ENCODE measurements at places on chromosomes 16 and 17.

- no peak for DNase-seq
These were observed 12.2 kb upstream of the LONP2 start for GRCh38 chr16:48231727-48232492.

DNA sequence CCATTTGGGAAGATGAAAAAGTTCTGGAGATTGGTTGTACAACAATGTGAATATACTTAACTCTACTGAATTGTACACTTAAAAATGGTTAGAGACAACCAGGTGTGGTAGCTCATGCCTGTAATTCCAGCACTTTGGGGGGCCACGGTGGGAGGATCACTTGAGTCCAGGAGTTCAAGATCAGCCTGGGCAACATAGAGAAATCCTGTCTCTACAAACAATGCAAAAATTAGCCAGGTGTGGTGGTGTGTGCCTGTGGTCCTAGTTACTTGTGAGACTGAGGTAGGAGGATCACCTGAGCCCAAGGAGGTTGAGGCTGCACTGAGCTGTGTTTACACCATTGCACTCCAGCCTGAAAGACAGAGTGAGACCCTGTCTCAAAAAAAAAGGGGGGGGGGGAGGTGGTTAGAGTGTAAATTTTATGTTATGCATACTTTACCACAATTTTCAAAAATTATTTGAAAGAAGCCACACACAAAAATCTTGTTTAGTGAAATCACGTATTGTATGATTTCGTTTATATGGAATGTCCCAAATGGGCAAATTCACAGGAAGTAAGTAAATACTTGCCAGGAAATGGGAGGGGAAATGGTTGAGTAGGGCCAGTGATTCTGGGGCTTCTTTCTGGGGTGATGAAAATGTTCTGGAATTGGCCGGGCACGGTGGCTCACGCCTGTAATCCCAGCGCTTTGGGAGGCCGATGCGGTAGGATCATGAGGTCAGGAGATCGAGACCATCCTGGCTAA is 37.1 kb upstream of the AMZ2 start:
- no peak for DNase-seq

GRCh38 chr16:89089120-89089519 is 4.5 kb upstream of the ACSF3 start:
- DNase-seq: no peak

DNA sequence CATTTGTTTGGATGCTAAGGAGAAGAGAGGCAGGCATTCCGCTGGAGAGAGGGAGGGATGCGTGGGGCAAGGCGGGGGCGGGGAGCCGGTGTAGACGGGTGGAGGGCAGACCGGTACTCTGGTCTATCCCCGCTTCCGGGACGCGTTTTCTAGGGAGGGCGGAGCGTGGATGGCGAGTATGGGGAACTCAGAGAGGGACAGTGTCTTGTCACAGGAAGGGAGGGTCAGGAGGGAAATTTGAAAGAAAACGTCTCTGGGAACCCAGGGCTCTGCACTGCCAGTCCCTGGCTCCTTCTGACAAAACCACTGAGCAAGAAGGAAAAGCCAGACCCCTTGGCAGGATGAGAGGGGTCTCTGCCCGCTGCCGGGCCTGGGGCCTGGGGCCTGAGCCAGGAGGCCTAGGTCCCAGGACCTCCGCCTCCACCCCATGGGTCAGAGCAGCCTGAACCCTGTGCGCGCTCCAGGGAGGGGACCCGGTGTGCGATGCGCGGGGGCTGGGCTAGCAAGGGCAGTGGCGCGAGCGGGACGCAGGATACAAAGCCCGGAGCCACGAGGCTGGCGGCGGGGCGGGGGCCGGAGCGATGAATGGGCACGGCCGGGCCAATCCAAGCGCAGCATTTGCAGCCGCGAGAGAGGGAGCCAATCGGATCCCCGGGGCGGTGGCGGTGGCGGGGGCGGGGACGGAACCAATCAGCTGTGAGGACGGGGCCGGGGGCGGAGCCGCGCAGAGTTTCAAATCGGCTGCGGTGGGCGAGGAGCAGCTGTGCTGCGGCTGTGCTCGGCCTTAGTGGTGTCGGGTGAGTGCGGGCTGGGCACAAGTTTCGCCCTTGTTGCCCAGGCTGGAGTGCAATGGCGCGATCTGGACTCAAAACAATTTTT is at the start of gene PIMREG:
Gene PIMREG (plus strand): TSS at position 764 of the 879 bp plus-strand sequence. CDS start 656 bp downstream, outside the sequence.
- DNase-seq: peak; percentile 83

- DNase-seq: no peak
These were observed 101.2 kb downstream of the SALL1 start for GRCh38 chr16:51049678-51050376.

DNA sequence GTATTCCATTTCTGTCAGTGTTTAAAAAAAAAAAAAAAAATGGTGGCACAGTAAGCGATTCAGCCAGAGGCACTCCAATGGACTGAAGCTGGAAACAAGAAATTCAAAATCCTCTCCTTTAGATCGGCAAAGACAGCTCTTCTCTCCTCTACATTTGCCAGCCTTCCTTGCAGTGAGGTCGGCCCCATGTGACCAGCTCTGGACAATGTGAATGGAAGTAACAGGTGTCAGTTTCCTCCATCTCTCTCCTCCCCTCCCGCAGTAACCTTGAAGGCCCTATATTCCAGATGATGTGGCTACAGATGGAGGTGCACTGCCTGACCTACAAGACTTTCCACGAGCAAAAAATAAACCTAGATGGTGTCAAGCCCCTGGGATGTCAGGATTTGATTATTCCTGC is 15.0 kb downstream of the CUEDC1 start:
- DNase-seq: no peak

- DNase-seq: no peak
These were observed 37.5 kb downstream of the TEKT3 start for GRCh38 chr17:15303851-15304250.

DNA sequence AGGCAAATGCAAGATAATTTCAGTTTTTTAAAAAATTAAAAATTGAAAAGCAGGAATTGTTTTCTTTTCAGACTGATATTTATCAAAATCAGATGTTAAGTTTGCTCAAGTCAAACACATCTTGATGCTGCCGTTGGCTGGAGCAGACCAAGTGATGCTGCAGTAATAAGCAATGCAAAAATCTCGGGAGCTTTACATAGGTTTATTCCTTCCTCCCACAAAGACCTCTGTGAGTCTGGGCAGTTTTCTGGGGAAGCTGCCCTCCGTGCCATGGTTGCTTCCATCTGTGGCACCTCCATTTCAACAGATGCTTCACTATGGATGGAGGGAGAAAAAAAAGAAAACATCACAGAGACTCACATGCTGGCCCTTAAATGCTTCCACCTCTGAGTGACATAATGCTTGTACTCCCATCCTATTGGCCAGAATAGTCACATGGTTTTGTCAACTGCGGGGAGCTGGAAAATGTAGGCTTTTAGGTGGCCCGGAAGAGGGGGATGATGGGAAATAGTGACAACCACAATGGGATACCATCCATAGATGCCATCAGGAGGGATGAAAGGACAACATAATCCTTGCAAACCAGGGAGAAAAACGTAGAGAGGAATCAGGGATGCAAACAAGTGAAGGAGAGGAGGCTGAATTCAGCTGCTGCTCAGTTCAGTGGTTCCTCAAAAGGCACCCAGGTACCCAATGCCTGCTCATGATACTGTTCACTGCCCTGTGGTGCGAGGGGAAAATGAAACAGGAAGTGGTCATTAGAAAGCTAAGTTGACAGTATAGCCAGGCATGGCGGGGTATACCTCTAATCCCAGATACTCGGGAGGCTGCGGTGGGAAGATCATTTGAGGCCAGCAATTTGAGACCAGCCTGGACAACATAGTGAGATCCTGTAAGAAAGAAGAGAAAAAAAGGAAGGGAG is 13.5 kb upstream of the ERCC4 start:
- DNase-seq: no peak

GRCh38 chr17:55635253-55635914 is 87.3 kb downstream of the TMEM100 start:
- DNase-seq: no peak

GRCh38 chr17:33811004-33811760 is 443.9 kb upstream of the CCL2 start:
- DNase-seq: no peak

GRCh38 chr16:85594978-85595661 is 18.0 kb upstream of the GSE1 start:
- no peak for DNase-seq

GRCh38 chr17:69388822-69389442 is 25.6 kb upstream of the MAP2K6 start:
- no peak for DNase-seq

GRCh38 chr17:360092-360750 is 7.6 kb upstream of the RPH3AL start:
- no peak for DNase-seq

DNA sequence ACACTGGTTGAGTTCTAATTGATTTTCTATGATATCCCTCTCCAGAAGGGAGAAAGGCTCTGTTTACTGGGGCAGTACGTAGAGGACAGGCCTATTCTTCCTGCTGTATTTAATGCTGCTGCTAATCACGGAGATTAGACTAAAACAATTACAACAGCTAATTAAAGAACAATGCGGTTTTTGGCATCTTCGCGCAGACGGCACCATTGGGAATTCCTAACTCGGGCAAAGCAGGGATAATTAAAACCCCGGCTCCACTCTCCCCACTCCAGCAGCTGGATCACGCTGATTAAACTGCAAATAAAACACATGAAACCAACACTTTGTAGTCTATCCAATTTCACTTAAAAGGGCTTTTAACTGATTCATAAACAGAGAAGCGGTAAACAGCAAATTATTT is 147.6 kb downstream of the XYLT1 start:
- DNase-seq: no peak

- DNase-seq: no peak
These were observed 17.6 kb downstream of the RCVRN start for GRCh38 chr17:9887508-9887907.

GRCh38 chr17:34622862-34623623 is 43.7 kb downstream of the TMEM132E start:
- no peak for DNase-seq

DNA sequence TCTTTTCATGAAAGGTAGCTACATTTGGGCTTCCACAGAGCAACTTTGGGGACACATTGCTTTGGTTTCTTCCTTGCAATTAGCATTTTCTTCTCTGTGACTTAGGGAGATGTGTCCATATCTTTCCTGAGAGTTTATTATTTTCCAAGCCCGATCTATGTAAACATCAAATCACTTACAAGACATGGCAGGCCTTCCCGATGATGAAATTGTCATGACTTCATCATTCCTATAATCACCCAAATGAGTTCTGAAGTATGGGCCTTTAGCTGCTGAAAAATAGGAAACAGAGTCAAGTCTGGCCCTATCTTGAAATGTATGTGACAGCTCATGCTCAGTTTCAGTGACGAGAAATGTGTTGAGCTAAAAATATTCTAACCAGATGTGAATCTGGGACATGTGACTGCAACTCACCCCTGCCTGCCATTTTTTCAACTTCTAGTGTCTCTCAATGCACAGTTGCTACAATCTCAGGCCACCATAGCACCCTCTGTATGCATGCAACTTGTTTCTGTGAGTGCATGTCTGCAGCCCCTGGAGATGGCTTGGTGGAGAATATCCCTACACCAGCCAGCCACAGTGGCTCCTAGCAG is 199.6 kb upstream of the MAF start:
- no peak for DNase-seq

- no peak for DNase-seq
These were observed 5.0 kb downstream of the HBQ1 start for GRCh38 chr16:185213-185612.

- DNase-seq: no peak
These were observed 648.9 kb downstream of the WWOX start for GRCh38 chr16:78748220-78748929.

DNA sequence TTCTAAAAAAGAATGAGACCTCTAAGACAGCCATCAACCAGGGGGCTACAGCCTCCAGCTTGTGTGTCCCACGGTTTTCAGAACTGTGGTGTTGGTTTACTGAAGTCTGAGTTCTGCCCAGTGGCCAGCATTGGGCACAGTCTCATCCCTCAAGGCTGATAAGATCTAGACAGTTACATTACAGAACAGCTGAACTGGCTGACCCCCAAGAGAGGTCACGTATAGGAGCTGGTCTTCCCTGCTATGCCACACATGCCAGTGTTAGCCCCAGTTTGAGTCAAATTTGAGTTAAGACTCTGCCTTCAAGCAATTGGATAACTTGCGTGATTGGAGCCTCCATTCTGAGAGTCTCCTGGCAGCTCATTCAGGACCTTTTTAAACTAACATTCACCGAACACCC is 14.8 kb upstream of the NUP93 start:
- no peak for DNase-seq

DNA sequence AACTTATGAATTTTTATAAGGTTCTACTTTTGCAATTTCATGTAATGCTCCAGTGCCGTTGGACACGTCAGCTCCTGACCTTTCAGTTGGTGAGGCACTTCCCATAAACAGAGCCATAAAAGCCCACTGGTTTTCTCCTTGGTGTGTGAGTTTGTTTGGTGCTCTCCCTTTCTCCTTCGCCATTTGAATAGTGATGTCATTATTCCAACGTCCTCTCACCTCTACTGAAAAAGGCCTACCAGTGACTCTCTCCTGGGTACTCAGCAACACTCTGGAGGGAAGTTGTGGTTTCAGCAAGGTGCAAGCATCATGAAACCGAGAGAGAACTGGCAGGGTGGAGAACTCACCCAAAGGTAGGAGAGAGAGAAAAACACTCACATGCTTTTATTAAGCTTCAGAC is 29.6 kb upstream of the HNF1B start:
- no peak for DNase-seq

- no peak for DNase-seq
These were observed 16.4 kb upstream of the HERPUD1 start for GRCh38 chr16:56915336-56916119.

DNA sequence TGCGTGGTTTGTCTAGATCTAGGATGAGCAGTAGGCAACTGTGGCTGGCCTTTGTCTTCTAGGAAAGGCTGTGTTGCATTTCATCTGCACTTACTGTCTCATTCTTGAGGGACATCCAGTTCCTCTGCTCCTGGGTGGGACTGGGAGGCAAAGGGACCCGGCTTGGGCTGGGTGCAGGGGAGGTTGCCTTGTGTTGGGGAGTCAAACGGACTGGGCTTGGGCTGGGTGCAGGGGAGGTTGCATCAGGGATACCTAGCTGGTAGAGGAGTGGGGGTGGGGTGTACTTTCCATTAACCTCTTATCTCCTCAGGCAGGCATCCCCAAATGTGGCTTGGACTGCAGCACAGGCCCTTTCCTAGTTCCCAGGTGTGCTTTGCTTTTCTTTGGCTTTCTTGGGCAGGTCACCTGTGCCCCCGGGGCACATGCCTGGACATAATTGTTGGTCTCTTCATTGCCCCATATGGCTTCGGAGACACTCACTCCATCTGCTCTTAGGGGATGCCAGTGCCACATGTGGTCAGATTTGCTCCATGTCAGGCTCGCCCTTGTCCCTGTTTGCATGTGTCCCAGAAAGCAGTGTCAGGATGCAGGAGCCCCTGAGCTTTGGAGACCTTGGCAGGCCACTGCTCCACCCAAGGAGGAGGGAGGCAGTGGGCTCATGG is 1682.9 kb downstream of the TP53TG3F start:
- no peak for DNase-seq

GRCh38 chr17:20908313-20909267 is 134.2 kb downstream of the USP22 start:
- peak; percentile 69 for DNase-seq

GRCh38 chr17:77428020-77428748 is 287.4 kb downstream of the SEC14L1 start:
- no peak for DNase-seq

Measured in stimulated activated CD4-positive, alpha-beta T cell treated with anti-CD3 and anti-CD28 coated beads, Interleukin-15, amount 100 ng/mL, for 1 hour (primary cell).